ENCODE measurements at places on chromosomes 1 and 21.

GRCh38 chr1:96016219-96016618 is 705.4 kb upstream of the PTBP2 start:
- no peak for DNase-seq

DNA sequence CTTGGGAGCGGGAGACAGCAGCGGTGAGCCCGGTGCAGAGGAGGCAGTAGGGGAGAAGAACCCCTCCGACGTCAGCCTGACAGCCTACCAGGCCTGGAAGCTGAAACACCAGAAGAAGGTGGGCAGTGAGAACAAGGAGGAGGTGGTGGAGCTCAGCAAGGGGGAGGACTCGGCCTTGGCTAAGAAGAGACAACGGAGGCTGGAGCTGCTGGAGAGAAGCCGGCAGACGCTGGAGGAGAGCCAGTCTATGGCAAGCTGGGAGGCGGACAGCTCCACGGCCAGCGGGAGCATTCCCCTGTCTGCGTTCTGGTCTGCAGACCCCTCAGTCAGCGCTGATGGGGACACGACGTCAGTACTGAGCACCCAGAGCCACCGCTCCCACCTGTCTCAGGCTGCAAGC is 32.9 kb downstream of the STYXL2 start:
- no peak for DNase-seq

DNA sequence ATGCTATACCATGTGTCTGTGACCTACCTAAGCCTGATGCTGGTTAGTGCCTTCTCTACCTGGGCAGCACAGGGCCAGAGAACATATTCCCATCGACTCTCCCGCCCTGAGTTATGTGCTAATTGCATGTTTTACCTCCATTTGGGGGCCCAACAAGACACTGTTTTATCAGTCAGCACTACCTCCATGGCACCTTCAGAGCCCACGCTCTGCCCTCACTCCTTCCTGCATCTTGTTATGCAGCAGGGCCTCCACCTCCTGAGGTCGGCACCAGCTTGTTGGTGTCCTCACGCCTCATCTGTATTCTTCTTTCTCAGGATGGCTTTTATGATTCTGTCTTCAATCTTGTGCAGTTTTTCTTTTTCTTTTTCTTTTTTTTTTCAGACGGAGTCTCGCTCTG is 11.9 kb downstream of the WNT9A start:
- DNase-seq = no peak

DNA sequence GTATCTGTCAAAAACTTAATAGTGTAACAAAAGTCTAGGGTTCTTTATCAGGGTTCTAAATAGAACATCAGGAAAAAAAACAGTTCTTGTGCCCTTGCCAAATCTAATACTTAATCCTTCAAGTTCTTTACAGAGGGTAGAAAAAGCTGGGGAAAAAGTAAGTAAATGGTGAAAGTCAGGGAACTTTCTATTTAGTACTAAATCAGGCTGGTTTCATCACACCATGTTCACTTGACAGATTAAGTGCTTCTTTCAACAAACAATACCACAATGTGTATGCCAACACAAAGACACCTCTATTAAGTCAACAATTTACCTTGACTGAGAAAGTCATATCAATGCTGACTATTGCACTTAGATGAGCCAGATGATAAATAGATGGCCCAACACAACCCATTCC is 9.7 kb downstream of the DBT start:
- no peak for DNase-seq

GRCh38 chr1:47532921-47533792 is 95.3 kb downstream of the FOXD2 start:
- DNase-seq = no peak

DNA sequence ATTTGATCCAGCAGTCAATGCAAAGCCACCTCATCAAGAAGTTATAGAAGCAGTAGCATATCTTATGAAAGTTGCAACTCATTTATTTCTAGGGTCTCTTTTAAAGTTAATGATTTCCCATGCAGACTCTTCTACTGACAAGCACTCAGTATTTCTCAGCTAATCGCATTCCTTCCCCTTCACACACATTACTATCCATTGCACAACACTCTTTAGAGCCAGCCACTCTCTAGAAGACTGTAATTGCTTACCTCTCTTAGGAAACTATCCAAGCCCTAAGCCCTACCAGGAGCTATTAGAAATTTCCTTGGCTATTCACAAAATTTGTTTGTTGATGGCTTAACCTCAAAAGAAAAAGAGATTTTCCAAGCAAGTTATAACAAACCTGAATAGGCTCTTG is 106.0 kb downstream of the ADAMTS1 start:
- DNase-seq = no peak

DNA sequence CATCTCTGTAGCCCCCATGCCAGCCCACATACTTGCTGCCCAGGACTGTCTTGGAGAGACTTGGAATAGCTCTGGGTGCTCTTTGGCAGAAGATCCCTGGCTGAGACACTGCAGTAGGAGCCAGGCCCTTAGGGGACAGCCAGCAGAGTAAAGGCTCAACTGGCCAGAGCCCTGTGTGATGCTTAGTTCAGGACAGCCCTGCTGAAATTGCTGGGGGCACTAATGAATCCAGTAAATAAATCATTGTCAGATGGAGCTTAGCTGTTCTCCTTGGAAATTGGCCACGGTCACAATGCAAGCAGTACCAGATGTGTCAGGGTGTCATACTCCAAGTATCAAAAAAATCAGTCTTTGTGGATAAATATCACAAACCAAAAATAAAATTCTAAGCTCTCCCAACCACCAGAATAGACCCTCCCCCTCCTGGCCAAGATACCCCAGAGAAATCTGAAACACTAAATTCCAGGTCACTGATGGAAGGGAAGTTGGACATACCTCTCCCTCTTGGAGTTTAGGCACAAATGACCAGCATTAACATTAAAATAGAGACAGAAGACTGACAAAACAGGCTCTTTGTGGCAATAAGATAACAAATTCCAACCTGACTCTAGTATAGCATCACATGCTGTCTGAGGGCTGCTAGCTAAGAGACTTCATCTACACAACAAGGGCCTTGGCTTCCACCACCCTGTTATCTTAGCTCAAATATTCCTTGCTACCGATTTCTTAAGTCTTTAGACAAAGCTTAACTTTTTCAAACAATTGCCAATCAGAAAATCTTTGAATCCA is 83.2 kb upstream of the DNAH14 start:
- no peak for DNase-seq

- no peak for DNase-seq
Measured at GRCh38 chr1:220283625-220284024, 11.4 kb upstream of the RAB3GAP2 start.

DNA sequence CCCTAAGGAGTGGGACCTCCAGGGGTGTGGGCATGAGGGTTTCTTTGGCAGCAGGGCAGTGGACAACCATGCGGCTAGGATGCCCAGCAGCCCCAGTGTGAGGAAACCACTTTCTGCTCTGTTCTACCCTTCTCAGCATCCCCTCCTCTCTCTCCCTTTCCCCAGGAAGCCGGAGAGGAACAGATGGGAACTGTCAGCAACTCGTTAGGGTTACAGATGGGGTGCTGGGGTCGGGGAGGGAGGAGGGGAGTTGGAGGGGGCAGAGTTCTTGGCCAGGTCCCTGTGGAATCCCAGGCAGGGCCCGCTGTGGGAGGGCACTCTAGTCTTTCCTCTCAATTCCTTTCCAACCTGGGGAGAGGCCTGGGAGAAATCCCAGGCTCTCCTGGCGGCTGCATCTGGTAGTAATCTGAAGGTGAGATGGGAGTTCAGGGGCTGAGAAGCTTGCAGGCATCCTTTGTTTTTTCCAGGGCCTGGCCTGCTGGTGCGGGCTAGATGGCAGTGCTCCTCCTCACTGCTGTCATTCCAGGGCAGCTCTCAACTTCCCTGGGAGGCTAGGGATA is 93.9 kb upstream of the CSF3R start:
- DNase-seq = no peak

- no peak for DNase-seq
Measured at GRCh38 chr1:193799948-193800690, 613.7 kb upstream of the B3GALT2 start.

- no peak for DNase-seq
Measured at GRCh38 chr1:54219688-54220003, 19.7 kb downstream of the MRPL37 start.

DNA sequence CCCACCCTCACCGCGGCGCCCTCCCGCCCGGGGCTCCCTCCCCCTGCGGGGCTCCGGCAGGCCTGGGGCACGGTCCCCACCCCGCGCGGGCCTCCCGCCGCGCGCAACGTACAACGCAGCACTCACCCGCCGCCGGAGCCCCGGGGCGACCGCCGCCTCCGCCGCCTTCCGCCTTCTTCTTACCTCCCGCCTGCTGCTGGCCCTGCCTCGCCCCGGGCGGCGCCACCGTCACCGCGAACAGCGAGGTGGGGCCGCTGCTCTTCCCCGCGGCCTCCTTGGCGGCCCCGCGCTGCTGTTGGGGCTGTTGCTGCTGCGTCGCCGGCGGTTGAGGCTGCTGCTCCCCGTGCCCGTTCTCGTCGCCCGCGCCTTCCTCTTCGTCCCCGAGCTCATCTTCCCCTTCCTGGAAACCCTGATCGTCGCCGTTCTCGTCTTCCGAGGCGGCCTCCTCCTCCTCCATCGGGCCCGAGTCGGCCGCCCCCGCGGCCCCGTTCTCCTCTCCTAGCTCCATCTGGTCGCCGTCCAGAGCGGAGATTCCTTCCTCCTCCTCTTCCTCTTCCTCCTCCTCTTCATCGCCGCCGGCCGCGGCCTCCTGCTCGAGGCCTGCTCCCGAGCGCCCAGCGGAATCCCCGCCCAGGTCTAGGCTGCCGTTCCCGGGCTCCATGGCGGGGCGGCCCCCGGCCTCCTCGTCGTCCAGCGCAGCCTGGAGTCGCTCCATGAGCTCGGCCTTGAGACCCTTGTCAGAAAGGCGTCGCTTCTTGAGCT is 671 bp downstream of the HNRNPU start:
- peak; percentile 11 for DNase-seq

DNA sequence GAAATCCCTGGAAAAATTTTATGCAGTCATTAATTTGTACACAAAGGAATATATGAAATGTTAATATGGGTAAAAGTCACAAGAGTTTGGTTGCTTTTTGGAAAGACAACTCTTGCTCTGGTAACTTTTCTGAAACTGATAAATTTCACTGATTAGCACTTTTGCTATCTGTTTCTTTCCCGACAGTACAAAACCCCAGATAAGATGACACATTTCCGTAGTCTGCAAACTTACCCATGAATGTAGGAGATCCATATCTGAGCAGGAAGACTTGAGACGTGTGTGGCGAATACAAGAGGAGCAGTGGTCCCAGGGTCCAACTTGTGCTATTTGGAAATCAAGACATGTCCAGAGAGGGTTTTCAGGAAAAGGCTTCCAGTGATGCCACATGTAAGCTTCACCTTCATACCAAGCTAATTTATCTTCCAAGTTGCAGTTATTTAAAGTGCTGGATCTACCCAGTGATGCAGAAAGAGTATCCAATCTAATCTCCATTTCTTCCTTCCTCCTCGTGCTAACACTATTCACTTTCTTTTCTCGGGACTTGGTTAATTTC is 35.9 kb upstream of the SAMSN1 start:
- DNase-seq = no peak

GRCh38 chr1:46224966-46225365 is 21.8 kb downstream of the LURAP1 start:
- no peak for DNase-seq

DNA sequence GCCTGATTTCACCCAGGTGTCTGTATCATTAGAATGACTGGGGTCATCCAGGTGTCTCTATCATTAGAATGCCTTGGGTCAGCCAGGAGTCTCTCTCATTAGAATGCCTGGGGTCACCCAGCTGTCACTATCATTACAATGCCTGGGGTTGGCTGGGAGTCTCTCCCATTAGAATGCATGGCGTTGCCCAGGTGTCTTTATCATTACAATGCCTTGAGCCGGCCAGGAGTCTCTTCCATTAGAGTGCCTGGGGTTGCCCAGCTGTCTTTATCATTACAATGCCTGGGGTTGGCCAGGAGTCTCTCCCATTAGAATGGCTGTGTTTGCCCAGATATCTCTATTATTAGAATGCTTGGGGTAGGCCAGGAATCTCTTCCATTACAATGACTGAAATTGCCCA is 61.6 kb downstream of the RNF187 start:
- DNase-seq = no peak

- no peak for DNase-seq
Measured at GRCh38 chr1:94315552-94316116, 78.2 kb upstream of the ARHGAP29 start.

- no peak for DNase-seq
Measured at GRCh38 chr1:183361081-183361480, 57.1 kb downstream of the NMNAT2 start.

- no peak for DNase-seq
Measured at GRCh38 chr1:51242546-51242945, 6.5 kb downstream of the RNF11 start.

GRCh38 chr1:247535402-247535801 is 838 bp downstream of the OR2C3 start:
- DNase-seq = no peak

- DNase-seq = no peak
Measured at GRCh38 chr1:159250638-159251216, 46.1 kb downstream of the ACKR1 start.

DNA sequence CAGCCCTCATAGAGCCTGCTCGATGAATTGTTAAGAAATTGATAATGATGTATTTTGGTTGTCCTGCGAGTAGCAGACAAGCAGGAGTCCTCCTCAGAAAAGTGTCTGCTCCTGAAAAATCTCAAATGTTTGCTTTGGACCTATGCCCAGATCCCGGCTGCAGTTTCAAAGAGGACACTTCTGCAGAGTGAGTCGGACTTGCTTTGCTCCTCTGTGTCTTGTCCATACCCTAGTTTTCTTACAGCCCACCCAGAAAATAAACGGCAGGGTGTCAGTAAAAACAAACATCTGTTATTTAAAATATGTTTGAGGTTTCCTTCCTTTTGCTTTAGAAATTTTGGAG is 2.8 kb downstream of the S100A10 start:
- no peak for DNase-seq

- DNase-seq = no peak
Measured at GRCh38 chr1:202588503-202589189, 121.6 kb downstream of the SYT2 start.

GRCh38 chr1:18921516-18922251 is 19.3 kb upstream of the ALDH4A1 start:
- DNase-seq = no peak

GRCh38 chr1:119384591-119384990 is 16.0 kb downstream of the HAO2 start:
- no peak for DNase-seq

- DNase-seq = no peak
Measured at GRCh38 chr21:26368591-26369320, 198.2 kb upstream of the APP start.

Measured in stimulated activated CD8-positive, alpha-beta memory T cell treated with anti-CD3 and anti-CD28 coated beads, Interleukin-2, amount 100 ng/mL, for 1 hour (primary cell).